ENCODE measurements at places on chromosomes 16 and 17. TPM values are rescaled to one million over a fixed set of nuclear protein-coding genes. Genes with fewer than 3 reads are reported as not detected.

DNA sequence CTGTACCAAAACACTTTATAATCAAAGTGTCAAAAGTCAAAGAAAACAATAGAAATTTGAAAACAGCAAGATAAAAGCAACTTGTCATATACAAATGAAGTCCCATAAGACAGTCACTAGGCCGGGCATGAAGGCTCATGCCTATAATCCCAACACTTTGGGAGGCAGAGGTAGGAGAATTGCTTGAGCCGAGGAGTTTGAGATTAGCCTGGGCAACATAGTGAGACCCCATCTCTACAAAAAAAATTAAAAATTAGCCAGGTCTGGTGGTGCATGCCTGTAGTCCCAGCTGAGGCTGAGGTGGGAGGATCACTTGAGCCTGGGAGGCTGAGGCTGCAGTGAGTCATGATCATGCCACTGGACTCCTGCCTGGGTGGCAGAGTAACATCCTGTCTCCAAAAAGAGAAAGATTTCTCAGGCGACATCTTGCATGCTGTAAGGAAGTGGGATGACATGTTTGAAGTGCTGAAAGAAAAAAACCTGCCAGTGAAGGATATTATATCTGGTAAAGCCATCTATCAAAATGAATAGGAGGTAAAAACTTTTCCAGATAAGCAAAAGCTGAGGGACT lies 98.7 kb upstream of the NACA2 start:
- DNase-seq, result no peak

The TRPV2 gene
- total RNA-seq, result 1.3 TPM

DNA sequence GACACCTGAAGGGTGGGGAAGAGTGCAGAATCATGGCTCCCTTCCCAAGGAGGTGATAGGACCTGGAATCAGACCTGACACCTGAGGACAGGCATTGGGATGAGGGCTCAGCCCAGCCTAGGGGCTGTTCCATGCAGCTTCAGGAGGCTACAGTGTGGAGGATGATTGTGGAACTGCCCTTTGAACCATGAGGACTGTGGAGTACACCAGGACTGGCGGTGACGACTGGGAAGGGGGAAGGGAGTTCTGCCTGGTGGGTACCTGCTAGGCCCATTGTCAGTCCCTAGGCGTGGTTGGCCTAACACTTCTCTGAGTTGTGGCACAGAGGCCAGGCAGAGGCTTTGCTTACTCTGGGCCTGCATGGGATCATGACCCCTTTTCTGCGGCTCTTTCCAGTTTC lies 76.1 kb downstream of the MPRIP start:
- no peak for DNase-seq

- DNase-seq, result no peak
Measured at GRCh38 chr17:82242977-82243647, 14.3 kb downstream of the SLC16A3 start.

GRCh38 chr17:9037736-9038135 lies 16.4 kb downstream of the NTN1 start:
- no peak for DNase-seq

GRCh38 chr17:79845601-79845949 lies 6.3 kb upstream of the CBX4 start:
- DNase-seq, result no peak

The PIPOX gene
- total RNA-seq, result 3.3 TPM

The OSGIN1 gene
- 3.0 TPM for total RNA-seq

The AXIN2 gene
- 66.5 TPM for total RNA-seq

- no peak for DNase-seq
Measured at GRCh38 chr16:851871-852270, 51.3 kb upstream of the GNG13 start.

DNA sequence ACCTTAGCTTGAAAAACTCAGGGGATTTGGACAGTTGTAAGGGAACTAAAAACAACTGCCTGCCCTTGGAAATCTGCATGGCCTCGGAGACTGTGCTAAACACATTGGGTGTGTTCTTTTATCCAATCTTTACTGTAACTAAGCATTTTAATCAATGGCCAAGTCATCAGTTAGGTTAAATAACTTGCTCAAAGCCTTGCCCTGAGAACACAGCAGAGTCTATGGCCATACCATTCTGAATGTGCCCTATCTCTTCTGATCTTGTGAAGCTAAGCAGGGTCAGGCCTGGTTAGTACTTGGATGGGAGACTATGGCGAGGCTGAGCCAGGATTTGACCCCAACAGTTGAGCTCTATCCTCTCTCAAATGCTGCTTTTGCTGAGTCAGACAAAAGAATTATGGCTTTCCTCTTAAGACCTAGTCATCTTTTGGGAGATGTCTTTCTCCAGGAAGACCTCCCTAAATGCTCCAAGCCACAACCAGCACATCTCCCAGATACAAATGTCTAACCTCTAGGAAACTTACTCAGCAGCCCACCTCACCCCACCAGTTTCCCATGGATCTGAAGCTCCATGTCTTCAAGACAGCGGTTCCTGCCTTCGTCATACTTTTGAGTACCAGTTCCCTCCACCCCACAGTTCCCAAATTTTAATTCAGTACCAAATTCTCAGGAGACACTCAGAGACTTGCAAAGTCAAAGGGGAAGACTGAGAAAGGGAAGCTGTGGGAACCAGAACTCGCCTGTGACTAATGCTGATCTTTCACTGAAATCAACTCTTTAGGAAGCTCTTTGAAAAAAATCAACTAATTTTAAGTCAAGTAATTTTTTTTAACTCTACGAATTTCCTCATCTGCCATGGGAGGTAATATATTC lies 336.1 kb downstream of the MAF start:
- DNase-seq, result no peak

GRCh38 chr17:50943575-50943933 lies 77.4 kb upstream of the TOB1 start:
- DNase-seq, result no peak

The PPM1D gene
- total RNA-seq, result 23.8 TPM

DNA sequence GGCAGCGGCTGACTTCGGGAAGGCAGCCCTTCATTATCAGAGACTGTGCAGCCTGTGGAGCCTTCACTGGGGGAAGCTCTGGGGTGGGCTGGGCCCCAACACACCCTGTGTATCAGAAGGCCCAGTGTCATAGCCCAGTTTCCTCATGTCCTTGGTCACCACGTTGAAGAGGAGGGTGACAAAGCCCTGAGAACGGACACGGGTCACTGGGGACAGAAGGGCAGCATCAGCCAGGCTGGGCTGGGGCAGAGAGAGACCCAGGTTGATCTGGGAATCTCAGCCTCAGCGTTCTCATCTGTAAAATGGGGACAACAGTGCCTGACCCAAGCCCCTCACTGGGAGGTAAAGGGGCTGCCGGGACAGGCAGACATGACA lies 19.3 kb downstream of the B9D1 start:
- no peak for DNase-seq

- peak; percentile 18 for DNase-seq
Measured at GRCh38 chr17:75182319-75182568, 515 bp downstream of the SUMO2 start.

The ADAD2 gene
- total RNA-seq, result not detected

GRCh38 chr17:43085474-43085873 lies 39.7 kb downstream of the BRCA1 start:
- no peak for DNase-seq

GRCh38 chr16:72673118-72673517 lies 374.8 kb downstream of the ZFHX3 start:
- DNase-seq, result no peak

DNA sequence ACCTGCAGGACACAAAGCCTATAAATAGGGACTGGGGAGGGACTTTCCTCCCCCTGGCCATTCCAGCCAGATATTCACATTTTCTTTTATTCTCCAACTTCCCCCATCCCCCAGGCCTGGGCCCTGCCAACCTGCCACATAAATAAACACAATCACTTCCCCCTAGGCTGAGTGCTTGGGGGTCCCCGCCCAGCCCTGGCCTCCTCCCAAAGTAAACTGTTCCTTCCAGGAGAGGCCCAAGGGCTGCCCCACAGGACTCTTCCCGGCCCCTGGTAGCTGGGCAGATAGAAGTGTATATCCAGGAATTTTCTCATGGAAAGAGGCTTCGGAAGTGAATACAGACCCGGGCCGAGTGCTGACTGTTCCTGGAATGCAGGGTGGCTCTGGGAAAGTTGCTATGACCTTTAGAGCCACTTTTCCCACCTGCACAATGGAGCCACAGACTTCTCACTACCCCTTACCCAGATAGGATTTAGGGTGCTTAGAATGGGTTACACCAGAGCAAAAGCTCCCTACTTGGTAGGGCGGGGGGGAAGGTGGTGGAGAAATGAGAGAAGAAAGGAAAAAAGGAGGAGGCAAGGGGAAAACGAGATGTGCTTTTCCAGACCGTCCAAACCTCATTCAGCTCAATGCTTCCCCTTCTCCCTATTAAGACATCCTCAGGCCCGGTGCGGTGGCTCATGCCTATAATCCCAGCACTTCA lies 8.5 kb downstream of the CSF3 start:
- no peak for DNase-seq

GRCh38 chr17:6710317-6710716 lies 2.9 kb downstream of the SLC13A5 start:
- no peak for DNase-seq

GRCh38 chr17:49965524-49965909 lies 3.5 kb upstream of the DLX4 start:
- no peak for DNase-seq

The GCGR gene
- total RNA-seq, result not detected

DNA sequence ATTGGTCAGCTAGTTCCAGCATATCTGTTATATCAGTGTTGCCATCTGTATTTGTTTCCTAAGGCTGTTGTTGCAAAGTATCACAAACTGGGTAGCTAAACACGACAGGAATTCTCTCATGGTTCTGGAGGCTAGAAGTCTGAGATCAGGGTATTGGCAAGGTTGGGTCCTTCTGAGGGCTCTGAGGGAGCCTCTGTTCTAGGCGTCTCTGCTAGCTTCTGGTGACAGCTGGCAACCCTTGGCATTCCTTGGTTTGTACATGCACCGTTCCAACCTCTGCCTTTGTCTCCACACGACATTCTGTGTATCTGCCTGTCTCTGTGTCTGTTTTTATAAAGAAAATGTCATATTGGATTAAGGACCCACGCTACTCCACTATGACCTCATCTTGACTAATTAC lies 219.9 kb upstream of the NLRP1 start:
- no peak for DNase-seq

- no peak for DNase-seq
Measured at GRCh38 chr17:78789149-78789662, 7.1 kb upstream of the CYTH1 start.

DNA sequence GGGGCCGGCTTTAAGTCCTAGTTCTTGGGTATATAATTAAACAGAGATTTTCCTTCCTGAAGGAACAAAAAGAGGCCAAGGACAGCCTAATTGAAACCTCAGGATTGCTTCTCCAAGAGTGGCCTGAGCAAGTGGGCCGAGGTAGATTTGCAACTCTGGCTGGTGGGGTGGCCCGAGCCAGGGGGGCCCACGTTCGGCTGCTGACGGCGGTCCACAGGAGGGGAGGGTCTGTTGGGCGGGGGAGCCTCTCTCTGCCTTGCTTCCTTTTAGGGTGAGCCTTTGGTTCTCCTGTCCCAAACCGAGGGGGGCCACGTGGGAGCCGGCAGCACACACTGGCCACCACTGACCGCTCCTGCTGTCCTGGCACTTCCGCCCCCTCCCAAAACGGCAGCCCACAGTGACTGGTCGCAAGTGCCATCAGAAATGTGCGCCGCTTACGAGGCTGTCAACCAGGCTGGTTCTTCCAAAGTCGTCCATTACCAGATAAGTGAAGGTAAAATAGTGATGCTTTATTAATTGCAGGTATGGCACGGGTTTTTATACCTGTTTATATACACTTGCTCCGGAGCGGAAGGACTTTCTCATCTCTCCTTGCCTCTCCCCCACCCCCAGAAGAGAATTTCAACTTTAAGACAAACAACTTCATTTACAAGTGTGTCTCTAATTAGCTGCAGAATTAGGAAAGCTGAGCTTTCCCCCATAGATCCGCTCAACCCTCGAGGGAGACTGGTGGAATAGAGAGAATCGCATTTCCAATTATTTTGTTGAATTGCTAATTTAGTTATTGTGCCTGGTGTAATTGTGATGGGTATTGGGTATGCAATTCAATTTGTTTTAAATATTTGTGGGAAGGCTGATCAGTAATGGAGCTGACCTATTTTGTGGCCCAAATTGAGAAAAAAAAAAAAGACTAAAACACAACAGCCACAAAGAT lies 117.8 kb downstream of the AATF start:
- no peak for DNase-seq

DNA sequence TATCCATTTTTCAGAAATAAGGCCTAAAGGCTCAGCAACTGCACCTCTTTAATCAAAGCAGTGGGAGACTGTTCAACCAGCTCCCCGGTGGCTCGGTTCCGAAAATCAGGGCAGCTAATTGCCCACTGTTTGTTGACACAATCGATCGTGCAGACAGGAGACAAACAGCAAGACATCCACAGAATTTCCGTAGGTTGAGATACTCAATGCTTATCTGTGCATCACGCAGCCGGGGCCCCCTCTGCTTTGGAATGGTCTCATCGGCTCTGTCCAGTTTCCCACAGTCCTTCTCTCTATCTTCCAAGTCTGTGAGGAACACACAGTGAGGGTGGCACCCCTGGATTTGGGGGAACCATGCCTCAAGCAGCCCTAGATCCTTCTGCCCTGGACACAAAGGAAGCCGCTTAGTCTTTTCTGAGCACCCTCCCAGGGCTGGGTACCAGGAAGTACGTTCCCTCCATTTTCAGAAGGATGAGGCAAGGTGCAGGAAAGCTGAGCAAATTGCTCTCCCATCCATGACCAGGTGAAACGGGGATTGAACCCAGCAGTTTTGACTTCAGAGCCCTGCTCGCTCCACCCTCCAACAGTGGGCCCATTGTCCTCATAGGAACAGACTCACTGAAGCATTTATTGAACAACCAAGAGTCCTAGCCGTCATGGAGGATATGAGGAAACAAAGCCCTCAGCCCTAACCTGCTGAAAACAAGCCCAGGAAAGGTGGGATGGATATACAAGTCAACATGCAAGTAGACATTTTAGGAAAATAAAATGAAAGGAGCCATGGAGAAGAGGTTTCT lies 70.7 kb downstream of the C16orf95 start:
- DNase-seq, result no peak

GRCh38 chr16:75279305-75279704 lies 27.9 kb upstream of the BCAR1 start:
- DNase-seq, result no peak

The EMC8 gene
- 44.1 TPM for total RNA-seq

The JUP gene
- 23.5 TPM for total RNA-seq

DNA sequence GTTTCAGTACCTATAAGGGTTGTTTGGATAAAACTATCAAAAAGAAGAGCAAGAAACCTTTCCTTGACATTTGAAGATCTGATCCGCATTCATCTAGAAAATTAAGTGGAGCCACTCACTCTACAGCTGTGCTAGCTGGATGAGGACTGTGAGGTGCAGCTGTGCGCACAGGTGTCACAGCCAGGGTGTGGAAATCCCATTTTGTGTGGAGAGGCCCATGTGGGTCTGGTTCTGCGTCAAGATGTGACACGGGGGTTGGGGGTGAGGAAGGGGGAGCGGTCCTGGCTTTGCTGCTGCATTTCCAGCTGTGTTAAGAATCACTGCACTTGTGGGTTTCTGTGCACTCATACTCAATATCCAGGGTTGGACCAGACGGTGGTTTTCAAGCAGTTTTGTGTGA lies 70.7 kb downstream of the CLEC16A start:
- DNase-seq, result no peak

Measured in neural crest cell (in vitro differentiated cells).